NCI-H446 (cell line): ENCODE measurements at places on chromosomes 6 and 20.

DNA sequence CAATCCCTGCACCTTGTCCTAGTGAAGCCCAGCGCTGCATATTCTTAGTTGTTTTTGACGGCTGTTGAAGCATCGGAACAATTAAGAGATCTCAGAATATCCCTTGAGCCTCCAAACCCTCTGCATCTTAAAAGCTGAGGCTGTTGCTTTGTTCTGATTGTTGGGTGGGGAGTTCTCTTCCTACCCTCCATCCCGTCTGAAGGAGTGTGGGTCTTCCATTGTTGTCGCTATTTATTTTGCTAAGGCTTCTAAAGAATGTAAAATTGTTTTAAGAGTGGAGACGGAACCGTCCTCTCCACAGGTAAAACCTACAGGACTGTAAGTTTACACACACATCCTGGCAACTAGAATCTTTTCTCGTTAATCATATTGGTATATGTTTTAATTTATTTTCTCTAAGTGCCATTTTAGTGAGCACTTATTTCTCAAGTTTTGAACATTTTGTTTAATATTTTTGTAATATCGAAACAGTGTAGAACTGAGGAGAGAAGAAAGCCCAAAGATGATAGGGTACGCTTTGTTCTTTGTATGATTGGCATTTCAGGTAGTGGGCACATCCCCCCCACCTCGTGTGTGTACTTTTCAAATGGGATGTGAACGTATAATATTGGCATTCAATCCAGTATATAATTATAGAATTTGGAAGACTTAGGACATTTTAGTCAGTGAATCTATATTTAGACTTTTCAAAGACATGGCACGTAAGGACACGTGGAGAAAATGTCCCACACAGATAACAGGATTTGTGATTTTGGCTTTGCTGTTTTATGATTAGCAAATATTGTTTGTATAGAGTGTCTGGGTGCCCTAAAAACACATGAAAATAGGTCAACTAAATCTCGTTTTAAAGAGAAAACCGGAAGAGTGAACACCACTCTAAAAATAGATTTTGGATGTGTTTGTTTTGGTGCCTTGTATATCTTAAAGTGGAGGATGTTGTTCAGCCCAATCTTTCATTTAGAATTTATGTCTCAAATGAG, 1.3 kb downstream of the RNF146 start:
- DNase-seq: no peak

- no peak for DNase-seq
Observed at GRCh38 chr6:156880913-156881312, 103.7 kb downstream of the ARID1B start.

DNA sequence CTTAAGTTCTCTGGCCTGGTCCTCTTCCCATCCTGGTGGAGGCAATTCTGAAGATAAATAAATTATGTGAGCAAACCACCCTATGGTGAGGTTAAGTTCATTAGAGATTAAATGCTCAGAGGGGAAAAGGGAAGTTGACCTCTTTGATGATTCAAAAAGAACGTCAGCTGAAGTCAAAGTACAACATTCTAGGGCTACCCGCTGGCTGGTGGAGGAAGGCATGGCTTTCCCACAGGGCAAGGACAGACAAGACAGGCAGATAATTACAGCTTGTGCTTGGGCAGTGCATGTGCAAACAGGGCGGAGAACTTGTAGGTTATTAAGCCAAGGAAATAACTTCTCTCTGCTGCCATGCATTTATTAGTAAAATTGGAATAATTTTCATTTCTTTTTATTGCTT, 91.0 kb upstream of the SLC24A3 start:
- no peak for DNase-seq

- no peak for DNase-seq
Observed at GRCh38 chr6:136846046-136846445, 23.7 kb downstream of the PEX7 start.

- no peak for DNase-seq
Observed at GRCh38 chr6:149781715-149782114, 32.2 kb downstream of the PCMT1 start.

- DNase-seq: no peak
Observed at GRCh38 chr6:154613137-154613676, 102.7 kb upstream of the CNKSR3 start.

- no peak for DNase-seq
Observed at GRCh38 chr6:118667988-118668387, 16.6 kb upstream of the CEP85L start.

GRCh38 chr20:35088231-35089145, 4.1 kb downstream of the TRPC4AP start:
- no peak for DNase-seq

- no peak for DNase-seq
Observed at GRCh38 chr6:148053209-148053608, 289.4 kb upstream of the SASH1 start.

GRCh38 chr6:110554966-110555460, 78.6 kb upstream of the SLC22A16 start:
- no peak for DNase-seq

DNA sequence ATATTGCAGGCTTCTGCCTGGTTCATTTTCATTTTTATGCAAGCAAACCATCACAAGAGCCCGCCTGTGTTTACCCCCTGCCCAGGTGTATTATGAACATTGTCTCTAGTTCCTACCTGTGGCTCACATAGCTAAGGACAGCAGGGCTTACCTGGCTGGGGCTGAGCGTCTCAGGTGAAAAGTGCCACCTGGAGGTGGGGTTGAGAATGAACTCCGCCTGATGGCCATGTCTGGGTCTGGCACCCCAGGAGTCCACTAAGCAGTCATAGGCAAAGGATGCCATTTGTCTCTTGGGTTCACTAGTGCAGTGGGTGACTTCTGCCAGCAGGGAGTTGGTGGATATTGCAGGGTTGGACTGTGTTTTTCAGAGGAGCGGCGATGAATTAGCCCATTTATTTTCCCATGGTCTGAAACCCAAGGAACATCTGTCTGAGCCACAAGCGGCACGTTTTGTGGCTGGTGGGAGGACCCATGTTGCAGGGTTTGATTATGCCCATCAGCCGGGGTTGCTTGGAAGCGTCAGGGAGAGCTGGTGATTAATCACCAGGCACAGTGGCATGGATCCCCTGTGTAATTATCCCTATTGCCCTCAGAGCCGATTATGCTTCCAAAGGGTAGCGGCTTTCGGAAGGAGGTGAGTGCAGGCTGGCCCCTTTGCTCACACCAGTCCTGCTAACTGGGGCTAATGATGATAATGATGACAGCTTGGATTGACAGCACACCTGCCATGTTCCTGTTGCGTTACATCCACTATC, 92.1 kb downstream of the CDH26 start:
- DNase-seq: no peak

GRCh38 chr20:13140775-13141174, 80.3 kb upstream of the ISM1 start:
- DNase-seq: no peak

GRCh38 chr20:60812561-60812960, 439.5 kb upstream of the CDH4 start:
- no peak for DNase-seq

GRCh38 chr20:23652926-23653325, 15.2 kb upstream of the CST3 start:
- DNase-seq: no peak

GRCh38 chr6:160112628-160113299, 8.9 kb upstream of the SLC22A1 start:
- no peak for DNase-seq

DNA sequence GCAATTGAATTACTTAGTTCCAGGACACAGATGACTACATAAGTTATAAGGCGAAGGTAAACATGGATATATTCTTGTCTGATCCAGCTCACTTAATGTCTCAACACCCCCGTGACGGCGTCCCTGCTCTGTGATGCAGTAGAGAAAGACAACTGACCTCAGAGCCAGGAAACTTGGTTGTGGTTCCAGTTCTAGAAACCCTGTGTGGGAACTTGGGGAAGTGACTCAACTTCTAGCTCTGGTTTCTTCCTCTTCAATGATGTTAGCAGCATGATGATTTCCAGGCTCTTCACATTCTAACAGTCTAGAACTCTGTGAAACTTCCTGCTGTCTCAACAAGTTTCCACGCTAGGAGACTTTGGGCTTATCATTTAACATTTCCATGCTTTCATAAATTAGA, 18.4 kb downstream of the LAMA4 start:
- no peak for DNase-seq

- DNase-seq: no peak
Observed at GRCh38 chr20:53643031-53643832, 49.6 kb upstream of the ZNF217 start.

DNA sequence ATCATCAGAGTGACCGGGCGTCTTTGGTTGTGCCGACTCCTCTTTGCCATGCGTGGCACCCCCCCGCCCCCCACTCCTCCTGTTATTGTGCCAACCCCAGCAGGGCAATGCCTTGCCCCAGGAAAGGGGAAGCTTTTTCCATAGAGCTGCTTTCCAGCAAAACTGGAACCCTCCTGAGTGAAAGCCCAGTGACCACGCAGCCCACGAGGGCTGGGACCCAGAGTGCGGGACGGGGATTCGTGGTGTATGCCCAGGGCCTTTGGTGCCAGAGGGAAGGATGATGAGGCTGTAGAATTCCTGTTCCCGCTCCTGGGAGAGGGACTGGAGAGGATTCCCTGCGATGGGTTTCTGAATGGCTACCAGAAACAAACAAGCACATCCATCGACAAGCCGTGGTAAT, 116.8 kb upstream of the BACH2 start:
- DNase-seq: no peak

DNA sequence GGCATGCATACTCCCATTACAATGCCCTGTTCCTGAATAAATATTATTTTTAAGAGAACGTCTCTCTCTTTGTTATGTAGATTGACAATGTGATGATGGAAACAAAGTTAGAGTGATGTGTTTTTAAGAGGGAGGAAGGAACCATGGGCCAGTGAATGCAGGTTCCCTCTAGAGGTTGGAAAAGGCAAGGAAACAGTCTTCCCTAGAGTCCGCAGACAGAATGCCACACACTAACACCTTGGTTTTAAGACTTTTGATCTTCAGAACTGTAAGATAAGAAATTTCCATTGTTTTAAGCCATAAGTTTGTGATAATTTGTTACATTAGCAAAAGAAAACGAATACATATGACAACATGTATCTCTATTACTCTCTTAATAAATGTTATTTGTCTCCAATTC, 4.7 kb upstream of the CENPW start:
- DNase-seq: no peak

GRCh38 chr20:3454831-3455230, 16.0 kb upstream of the ATRN start:
- no peak for DNase-seq

DNA sequence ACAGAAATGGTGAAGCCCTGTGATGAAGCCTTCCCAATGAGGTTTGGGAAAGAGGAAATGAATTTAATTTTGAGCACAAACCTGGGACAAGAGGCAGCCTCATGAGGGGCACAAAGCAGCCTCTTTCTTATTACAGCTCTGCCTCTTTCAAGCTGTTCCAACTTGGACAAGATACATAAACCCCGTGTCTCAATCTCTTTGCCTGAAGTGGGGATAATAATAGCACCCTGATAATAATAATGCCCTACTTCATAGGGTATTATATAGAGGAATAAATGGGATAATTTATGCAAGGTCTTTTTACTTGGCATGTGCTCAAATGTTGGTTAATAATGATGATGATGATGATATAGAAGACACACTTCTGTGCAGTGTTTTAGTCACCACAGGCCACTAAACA, 91.1 kb upstream of the PLN start:
- DNase-seq: no peak

DNA sequence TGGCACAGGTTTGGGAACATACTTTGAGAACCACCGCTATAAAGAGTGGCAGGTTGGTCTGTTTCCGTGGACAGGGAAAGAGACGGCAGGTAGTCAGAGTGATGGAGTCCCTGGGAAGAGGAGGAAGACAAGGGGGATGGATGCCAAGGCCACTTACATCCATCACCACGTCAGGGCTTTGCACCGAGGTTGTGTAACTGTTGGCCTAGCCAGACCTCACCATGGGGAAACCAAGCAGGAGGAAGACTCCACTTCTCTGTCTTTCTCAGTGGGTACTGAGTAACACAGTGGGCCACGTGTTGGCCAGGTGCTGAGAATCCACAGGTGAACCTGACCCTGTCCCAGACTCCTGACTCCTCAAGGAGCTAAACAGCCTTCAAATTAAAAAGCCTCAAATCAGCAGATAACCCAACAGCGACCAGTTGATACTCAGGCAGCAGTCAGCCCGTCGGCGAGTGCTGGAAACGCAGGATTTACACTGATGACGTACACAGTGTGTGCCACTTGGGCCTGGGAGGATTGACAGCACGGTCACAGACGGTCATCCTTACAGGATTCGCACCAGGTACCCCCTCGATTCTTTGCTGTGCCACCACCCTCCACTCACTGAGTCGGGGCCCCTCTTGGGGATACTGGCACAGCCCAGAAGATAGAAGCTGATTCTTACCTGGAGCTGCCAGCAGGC, 134.6 kb upstream of the SNX9 start:
- DNase-seq: no peak

DNA sequence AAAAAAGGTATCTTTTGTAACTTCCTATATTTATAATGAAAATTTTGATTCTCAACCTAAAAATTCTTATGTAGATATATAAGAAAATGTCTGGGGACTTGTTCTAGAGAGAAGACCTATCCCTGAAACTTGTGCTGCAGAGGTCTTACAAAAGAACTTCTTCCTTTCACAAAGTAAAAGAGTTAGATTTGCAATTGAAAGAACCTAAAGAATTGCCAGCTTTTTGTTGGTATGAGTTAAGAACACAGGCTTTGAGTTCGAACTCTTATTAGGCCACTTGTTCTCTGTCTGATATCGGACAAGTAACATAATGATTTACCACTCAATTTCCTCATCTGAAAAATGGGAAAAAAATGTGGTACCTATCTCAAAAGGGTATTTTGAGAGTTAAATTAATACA, 162.0 kb upstream of the LAMA2 start:
- no peak for DNase-seq

DNA sequence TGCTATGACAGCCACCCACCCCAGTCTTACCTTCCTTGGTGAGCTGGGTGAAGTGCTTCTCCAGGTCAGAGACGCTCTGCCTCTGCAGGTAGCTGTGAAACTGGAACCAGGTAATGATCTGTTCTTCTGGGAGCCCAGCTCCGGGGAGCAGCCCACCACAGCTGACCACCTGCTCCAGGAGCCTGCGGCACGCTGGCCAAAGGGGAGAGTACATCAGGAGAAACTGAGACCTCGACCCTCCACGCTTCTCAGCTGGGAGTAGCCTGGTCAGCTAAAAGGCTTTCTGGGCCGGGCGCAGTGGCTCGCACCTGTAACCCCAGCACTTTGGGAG, 82.8 kb downstream of the PTPN1 start:
- DNase-seq: no peak

DNA sequence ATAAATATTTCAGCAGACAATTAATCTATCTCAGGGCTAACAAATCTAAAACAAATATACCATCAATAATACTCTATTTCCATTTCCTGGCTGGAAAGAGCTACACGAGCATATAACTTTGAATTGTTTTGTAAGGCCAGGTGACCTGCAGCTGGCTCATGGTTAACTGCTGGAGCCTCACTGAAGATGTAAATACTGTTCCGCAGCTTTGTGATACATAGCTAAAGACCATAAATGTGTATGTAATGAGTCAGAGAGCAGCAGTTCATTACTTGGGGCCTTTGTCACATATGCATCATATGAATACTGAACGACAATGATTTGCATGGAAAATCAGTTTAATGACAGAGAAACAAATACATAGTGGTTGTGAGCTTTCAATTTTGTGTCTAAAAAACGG, 109.4 kb upstream of the CCN2 start:
- no peak for DNase-seq
